Stimulated activated CD4-positive, alpha-beta T cell treated with anti-CD3 and anti-CD28 coated beads, Interleukin-15, amount 100 ng/mL, for 1 hour (primary cell): ENCODE measurements at places on chromosomes 1 and 21.

DNA sequence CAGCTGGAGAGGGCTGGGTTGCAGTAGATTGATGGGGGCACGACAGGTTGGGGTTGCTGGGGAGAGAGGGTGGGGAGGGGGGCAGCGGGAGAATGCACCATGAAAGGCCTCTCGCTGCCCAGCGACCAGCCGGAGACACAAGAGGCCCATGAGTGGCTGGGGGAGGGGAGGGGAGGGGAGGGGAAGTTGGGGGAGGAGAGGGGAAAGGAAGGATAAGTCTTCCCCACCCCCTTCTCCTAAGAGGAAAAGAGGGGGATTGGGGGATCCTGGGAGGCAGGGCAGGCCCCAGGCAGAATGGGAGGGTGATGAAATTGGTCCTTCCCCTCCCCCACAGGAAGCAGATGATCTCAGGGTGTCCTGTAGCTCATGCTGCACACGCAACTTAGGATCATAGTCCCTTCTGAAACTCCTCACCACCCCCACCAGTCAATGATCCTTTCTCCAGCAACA lies 45.7 kb downstream of the PAX7 start:
- DNase-seq, result no peak

GRCh38 chr1:99363531-99363930 lies 99.2 kb downstream of the PLPPR4 start:
- DNase-seq, result no peak

- no peak for DNase-seq
These were observed 1.5 kb upstream of the RPTN start for GRCh38 chr1:152160576-152160975.

GRCh38 chr1:46467183-46467504 lies 22.5 kb upstream of the DMBX1 start:
- no peak for DNase-seq

DNA sequence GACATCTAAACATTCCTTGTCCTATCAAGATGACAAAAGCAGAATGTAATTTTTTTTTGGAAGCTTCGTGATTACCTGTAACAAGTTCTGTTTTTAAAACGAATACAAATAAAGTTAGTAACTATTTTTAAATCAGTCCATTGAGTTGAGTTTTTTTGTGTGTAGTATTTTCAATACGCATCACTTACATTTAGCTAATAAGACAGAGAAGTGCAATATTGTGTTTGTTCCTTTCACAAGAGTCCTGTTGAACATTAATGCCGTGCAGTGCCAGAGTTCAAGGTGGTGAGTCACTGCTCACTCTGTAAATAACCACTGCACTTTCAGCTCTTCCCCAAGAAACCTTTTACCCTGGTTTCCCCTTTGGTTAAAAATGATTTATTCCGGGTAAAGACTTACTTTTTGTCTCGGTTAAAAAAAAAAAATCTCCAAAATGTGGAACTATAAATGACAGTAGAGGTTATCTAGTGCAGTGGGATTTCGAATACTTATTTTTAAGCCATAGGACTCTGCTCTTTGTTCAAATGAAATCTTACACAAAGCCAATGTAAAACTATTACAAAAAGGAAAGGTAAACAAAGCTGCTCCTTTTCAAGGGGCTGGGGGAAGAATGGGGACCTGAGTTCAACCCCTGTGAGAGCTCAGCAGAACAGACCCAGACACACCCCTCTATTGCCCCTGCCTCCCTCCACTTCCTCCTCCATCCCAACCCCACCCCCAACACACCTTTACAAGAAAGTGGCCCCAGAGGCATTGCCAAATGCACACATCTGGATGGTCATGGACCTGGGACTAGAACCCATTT lies 14.8 kb upstream of the NCMAP start:
- no peak for DNase-seq
